ENCODE measurements at places on chromosomes 5 and 9. TPM values are rescaled to one million over a fixed set of nuclear protein-coding genes. Genes with fewer than 3 reads are reported as not detected.

DNA sequence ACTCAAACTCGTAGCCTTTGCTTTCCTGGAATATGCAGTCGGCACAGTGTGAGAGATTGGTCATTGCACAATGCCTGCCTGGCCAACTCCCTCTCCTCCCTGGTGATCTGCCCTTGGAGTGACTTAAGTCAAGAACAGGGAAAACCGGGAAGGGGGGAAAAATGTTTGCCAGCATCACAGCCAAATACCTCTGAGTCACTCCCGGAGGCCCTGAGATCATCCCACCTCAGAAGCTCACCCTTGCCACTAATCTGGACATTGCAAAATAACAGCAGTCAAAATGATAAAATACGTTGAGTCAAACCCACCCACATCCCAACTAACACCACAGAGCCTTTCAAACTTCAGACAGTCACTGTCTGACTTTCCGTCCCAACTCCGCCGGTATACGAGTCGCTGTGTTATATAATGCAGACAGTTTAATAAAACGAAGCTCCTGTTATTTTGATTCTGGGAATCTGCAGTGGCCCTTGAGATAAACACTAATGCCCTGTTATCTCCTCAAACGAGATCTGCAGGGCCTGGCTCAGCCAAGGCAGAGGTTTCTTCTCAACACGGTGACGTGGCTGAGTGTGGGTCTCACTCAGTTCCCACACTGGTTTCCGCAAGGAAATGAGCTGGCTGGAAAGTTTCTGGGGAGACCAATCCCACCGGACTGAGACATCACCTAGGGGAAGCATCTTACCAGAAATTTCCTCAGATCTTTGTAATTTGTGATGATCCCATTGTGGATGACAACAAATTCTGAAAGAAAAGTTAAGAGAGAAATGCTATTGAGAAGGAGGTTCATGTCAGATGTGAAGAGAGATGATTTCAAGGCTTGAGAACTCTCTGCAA lies 22.1 kb downstream of the GFPT2 start:
- no peak for DNase-seq

- DNase-seq = no peak
Measured at GRCh38 chr9:82538634-82539033, 524.3 kb downstream of the RASEF start.

Gene IGFBPL1
- total RNA-seq = 0.52 TPM

Gene NPM1
- 407 TPM for total RNA-seq

GRCh38 chr9:71632776-71633175 lies 135.5 kb downstream of the CEMIP2 start:
- DNase-seq = no peak

GRCh38 chr9:19694601-19695000 lies 94.2 kb downstream of the SLC24A2 start:
- no peak for DNase-seq

Gene PALM2AKAP2
- total RNA-seq = 2.7 TPM

Gene C5orf24
- total RNA-seq = 33.2 TPM

DNA sequence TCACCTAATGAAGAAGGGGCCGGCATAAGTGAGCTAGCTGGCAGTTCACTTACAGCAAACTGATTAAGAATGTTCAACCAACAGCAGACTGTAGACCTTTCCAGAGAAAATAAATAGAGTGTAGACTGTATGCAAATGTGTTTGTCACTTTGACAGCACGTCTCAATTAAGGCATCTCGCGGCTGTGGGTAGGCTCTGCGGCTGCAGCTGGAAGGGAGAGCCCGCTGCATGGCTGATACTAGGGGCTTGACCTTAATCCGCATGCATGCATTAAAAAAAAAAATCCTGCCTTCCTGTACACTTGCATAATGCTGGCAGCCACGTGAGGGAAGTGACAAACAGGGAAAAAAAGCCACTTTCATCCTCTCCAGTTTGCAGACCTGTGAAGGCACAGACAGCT lies 82.3 kb downstream of the CRB2 start:
- no peak for DNase-seq

Gene ANKS6
- total RNA-seq = 28.4 TPM

GRCh38 chr5:181044662-181045305 lies 4.7 kb downstream of the BTNL9 start:
- no peak for DNase-seq

GRCh38 chr5:73424556-73424977 lies 24.0 kb downstream of the FOXD1 start:
- DNase-seq = no peak

- DNase-seq = no peak
Measured at GRCh38 chr5:72922422-72922821, 33.4 kb upstream of the FCHO2 start.

DNA sequence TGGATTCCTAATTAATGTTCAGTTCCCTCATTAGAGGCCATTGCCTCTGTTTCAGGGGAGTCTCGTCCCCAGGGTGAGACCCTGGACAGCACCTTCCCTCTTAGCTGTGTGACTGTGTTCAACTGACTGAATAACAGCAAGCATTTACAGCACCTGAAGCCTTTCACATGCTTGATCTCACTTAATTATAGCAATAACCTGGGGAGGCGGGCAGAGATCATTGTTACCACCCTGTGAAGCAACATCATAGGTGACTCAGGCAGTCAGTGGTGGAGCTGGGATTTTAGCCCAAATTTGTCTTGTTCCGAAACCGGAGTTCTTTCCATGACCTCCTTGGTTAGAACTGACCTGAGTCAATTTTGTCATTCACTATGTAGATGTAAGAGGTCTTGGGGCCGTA lies 105.2 kb upstream of the RAD23B start:
- no peak for DNase-seq

Gene IFNA17
- not detected for total RNA-seq

DNA sequence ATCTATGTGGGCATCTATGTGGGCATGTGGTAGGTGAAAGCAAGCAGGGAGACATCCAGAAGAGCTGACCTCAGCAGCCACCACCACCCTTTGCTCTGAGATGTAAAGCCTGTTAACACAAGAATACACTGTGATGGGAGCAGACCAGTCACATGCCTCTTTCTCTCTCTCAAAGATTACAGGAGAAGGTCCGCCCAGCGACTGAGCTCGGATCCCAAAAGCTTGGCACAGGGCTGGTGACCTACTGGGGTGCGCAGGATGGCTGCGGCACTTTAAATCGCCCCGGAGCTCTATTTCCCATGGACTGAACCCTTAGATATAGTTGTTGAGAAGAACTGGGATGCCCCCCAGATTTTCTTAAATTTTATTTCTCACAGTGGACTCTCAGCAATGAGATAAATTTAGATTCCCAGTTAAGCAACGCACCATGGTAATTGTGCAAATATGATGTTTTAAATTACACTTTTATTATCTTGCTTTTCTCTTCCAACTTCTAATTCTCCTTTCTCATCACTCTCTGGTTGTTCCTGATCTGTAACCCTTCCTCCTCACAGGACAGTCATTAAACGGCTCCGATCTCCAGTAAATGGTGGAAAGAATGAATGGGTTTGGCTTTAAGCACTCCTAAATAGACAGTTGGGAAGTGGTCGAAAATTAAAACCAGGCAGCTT lies 37.7 kb upstream of the ICE1 start:
- DNase-seq = no peak

Gene NADK2
- 26.1 TPM for total RNA-seq

DNA sequence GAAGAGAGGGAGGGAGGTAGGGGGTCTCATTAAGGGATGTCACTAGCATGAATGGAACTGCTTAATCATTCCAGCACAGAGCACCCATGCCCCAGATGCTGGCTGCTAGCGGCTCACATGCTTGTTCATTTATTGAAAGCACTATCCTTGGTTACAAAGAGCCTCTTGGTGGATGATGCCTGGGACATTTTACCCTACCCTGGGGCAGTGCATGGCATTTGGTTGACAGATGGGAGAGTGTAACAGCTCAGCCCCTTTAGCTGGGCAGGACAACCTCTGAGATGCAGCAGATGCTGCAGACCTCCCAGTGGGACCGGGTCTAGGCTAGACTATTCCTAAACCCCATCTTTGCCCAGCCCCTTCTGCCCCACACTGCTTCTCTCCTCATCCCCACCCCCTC lies 46.9 kb upstream of the TCERG1 start:
- no peak for DNase-seq

GRCh38 chr9:36935332-36935731 lies 98.7 kb downstream of the PAX5 start:
- no peak for DNase-seq

Gene ERCC6L2
- total RNA-seq = 39.4 TPM

DNA sequence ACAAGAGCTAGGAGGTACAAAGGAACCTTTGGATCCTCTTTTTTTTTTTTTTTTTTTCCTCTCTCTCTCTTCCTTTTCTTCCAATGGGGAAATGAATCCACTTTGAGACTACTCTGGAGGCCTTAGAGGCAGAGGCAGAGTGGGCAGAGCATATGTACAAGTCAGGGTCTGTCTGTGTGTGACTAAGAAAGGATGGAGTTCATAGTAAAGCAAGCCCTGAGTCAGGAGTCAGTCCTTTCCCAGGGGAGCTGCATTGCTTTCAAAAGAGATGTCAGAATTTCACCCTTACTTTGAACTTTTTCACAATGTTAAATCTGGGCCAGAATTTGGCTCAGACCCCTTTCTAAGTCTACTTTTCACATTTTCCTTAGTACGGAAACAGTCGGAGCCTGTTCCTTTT lies 792.4 kb upstream of the C9orf72 start:
- no peak for DNase-seq

DNA sequence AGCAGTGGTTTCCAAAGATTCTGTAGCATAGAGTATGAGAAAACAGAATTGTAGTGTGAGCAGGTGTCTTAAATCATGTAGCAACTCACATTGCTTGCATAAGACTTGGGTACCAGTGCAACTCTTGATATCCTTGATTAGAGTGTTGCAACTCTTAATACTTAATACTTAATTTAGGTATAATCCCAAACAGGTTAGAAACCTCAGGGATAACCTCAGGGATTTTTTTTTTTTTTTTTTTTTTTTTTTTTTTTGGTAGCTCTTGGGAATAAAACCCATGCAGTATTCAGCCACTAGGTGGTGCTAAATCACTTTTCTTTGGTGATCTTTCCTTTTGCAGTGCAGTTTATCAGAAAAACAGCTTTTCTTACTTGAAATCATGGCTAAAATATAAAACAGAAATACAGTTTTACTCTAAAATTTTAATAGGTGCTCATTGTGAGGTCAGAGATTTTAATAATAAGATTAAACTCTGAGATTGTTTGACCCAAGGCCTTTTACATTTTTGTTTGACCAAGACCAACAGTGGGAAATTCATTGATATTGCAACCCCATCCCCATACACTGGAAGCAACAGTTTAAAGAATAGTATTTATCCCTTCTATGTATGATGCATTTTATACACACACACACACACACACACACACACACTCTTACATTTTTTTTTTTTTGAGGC lies 55.3 kb downstream of the ERAP1 start:
- no peak for DNase-seq

- no peak for DNase-seq
Measured at GRCh38 chr9:121746411-121746810, 95.0 kb downstream of the DAB2IP start.

DNA sequence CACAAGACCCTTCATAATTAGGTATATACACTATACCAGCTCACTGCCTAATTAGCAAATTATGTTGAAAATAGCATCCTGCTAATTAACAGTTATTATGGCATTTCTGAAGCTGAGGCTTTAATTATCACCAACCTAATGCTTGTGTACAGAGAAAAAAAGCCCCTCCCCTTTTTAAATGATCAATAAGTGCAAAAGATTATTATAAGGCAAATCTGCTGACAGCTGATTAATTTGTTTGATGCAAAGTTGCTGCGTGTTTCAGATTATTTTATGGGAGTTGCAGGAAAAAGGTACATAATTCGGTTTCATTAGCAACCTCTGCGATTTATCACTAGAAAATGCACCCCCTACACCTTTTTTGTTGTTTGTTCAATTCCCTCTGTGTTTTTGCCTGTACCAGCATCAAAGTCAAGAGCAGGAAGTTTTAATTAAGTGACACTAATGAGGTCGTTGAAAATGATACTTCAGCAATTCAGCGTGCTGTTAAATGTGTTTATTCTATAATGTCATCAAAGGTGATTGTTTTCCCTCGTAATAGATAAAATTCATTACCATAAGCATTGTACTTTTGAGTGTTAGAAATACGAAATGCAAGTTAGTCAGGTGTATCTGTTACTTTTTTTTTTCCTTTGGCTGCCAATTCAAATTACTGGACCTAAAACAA lies 170.0 kb downstream of the EBF1 start:
- DNase-seq = no peak

DNA sequence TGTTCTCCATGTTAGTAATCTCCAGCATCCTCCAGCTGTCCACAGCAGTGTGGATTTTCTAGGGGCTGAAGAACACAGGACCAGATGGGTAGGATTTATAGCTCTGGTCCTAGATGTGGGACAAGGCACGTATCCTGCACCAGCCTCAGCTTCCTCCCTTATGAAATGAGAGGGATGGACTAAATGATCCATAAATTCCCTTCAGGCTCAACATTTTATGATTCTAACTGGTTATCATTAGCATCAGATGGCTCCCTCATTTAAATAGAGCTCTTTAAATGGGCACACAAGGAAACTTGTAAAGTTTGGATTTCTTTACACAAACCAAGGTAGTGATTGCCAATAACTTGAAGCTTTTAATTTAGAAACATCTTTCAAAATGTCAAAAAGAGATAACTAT lies 97.7 kb downstream of the ESM1 start:
- DNase-seq = no peak

- DNase-seq = peak; percentile 54
Measured at GRCh38 chr9:100426530-100427365, at the start of gene MSANTD3. Gene MSANTD3 (plus strand): TSS chr9:100427143. CDS start chr9:100441939, 14,796 bp downstream.

GRCh38 chr9:77022783-77023440 lies 3.5 kb downstream of the FOXB2 start:
- DNase-seq = peak; percentile 23

Gene C5orf58
- total RNA-seq = not detected

- DNase-seq = no peak
Measured at GRCh38 chr5:82183828-82184227, 94.3 kb downstream of the RPS23 start.

- DNase-seq = no peak
Measured at GRCh38 chr9:21668516-21668915, 133.9 kb upstream of the MTAP start.

GRCh38 chr9:95075700-95076099 lies 241.8 kb downstream of the FANCC start:
- DNase-seq = no peak

Measured in left colon (tissue), 2 donors.